Natural killer cell (primary cell): ENCODE measurements at places on chromosomes 6 and 20. TPM values are rescaled to one million over a fixed set of nuclear protein-coding genes. Genes with fewer than 3 reads are reported as not detected.

GRCh38 chr6:24997231-24997630, 61.5 kb upstream of the RIPOR2 start:
- no peak overlapping the region for H3K4me3 ChIP-seq
- H3K27me3 ChIP-seq: no peaks in the 10 kb centered on the region
- H3K36me3 ChIP-seq: peaks cover 2% of the 10 kb centered on the region
- no peak for DNase-seq
- no peak overlapping the region for H3K27ac ChIP-seq

DNA sequence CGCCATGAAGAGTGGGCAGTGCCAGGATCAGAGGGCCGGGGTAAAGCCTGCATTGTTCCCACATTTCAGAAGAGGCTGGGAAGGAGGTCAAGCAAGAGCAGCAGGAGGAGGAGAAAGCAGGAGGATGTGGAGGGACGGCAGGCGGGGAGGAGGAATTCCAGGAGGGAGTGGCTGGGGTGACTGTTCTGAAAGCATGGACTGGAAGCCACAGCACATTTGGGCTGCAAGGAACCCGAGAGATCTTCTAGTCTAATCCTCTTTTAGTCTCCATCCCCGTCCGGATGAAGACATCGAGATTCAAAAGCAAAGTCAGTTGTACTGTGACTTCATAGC, 76.9 kb downstream of the FAM50B start:
- H3K27me3 ChIP-seq: no peaks in the 10 kb centered on the region
- no peaks in the 10 kb centered on the region for H3K36me3 ChIP-seq
- no peak overlapping the region for H3K27ac ChIP-seq
- DNase-seq: no peak
- H3K4me1 ChIP-seq: no peaks in the 10 kb centered on the region
- no peak overlapping the region for H3K4me3 ChIP-seq

GRCh38 chr20:17869295-17869994, 99.1 kb downstream of the SNX5 start:
- DNase-seq: no peak
- no peaks in the 10 kb centered on the region for H3K27me3 ChIP-seq
- H3K4me1 ChIP-seq: peaks cover 13% of the 10 kb centered on the region
- no peak overlapping the region for H3K27ac ChIP-seq
- H3K4me3 ChIP-seq: no peak overlapping the region

DNA sequence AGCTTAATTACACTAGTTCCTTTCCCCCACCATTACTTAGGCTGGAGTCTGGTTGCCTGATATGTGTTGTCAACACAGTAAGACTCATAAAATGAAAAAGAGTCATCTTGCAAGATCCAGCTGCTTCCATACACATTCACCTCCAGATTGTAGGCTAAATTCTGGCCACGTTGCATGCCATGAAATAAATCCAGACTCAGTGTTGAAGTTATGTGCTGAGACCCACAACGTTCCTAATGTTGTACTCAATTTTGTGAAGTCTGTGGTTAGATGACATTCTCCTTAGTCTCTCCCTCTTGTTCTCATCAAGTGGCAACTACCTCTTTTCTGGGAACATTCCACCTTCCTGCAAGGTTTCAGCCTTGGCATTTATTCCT, 212.3 kb downstream of the LMBRD1 start:
- no peak overlapping the region for H3K4me3 ChIP-seq
- no peak overlapping the region for H3K27ac ChIP-seq
- no peaks in the 10 kb centered on the region for H3K36me3 ChIP-seq
- no peak for DNase-seq

GRCh38 chr20:57774111-57774880, 64.5 kb upstream of the PMEPA1 start:
- no peak overlapping the region for H3K4me3 ChIP-seq
- DNase-seq: no peak
- H3K36me3 ChIP-seq: no peaks in the 10 kb centered on the region
- H3K4me1 ChIP-seq: peaks cover 4% of the 10 kb centered on the region

GRCh38 chr6:163389354-163389753, 25.2 kb upstream of the QKI start:
- no peaks in the 10 kb centered on the region for H3K27me3 ChIP-seq
- H3K4me1 ChIP-seq: no peaks in the 10 kb centered on the region
- H3K4me3 ChIP-seq: no peak overlapping the region
- H3K36me3 ChIP-seq: no peaks in the 10 kb centered on the region
- no peak for DNase-seq

GRCh38 chr6:131048933-131049515, 14.0 kb downstream of the EPB41L2 start:
- DNase-seq: no peak
- no peaks in the 10 kb centered on the region for H3K27me3 ChIP-seq
- H3K4me1 ChIP-seq: no peaks in the 10 kb centered on the region
- H3K27ac ChIP-seq: no peak overlapping the region

DNA sequence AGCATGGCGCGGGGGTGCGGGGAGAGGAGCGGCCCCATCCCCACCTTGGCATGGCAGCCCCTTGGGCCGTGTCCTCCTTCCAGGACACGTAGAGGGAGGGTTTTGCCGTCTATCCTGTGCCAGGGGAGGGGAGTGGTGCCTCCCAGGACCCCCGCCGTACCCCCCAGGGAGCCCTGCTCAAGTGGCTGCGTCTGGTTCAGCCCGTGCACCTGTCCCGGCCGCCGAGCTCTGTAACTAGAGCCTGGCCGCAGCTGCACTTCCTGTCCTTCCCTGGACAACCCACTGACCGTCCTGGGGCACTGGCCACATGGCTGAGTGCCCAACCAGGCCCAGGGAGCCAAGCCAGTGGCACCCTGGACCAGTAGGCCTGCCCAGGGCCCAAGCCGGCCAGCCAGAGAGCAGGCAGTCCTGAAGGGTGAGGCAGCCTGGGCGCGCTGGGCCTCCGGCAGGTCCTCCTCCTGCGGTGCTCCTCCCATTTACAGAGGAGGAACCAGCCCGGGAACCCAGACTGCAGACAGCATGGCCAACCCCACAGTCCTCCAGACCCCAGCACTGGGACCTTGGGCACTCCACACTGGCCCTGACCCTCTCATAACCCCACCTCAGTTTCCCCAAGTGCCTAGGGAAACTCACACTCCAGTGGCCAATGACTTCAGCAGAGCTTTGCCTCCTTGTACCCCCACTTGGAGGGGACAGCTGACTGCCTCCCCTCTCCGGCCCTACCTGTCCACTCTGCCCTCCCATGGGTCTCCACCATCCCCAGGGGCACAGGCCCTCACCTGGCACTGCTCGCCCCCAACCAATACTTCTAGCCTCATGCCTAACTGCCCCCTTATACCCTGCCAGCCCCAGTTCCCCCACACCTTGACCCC, 8.7 kb downstream of the LAMA5 start:
- DNase-seq: no peak
- no peaks in the 10 kb centered on the region for H3K27me3 ChIP-seq
- H3K4me1 ChIP-seq: no peaks in the 10 kb centered on the region
- H3K4me3 ChIP-seq: no peak overlapping the region

GRCh38 chr20:33875055-33875454, 63.9 kb downstream of the CHMP4B start:
- H3K4me1 ChIP-seq: no peaks in the 10 kb centered on the region
- no peak overlapping the region for H3K4me3 ChIP-seq
- H3K36me3 ChIP-seq: no peaks in the 10 kb centered on the region
- H3K27me3 ChIP-seq: no peaks in the 10 kb centered on the region

- H3K4me1 ChIP-seq: no peaks in the 10 kb centered on the region
- no peaks in the 10 kb centered on the region for H3K36me3 ChIP-seq
- peak; percentile 41 for DNase-seq
Measured at GRCh38 chr20:37627060-37627766, 66.6 kb upstream of the CTNNBL1 start.

- no peak overlapping the region for H3K27ac ChIP-seq
- H3K36me3 ChIP-seq: no peaks in the 10 kb centered on the region
Measured at GRCh38 chr6:13491538-13491937, 4.1 kb upstream of the GFOD1 start.

DNA sequence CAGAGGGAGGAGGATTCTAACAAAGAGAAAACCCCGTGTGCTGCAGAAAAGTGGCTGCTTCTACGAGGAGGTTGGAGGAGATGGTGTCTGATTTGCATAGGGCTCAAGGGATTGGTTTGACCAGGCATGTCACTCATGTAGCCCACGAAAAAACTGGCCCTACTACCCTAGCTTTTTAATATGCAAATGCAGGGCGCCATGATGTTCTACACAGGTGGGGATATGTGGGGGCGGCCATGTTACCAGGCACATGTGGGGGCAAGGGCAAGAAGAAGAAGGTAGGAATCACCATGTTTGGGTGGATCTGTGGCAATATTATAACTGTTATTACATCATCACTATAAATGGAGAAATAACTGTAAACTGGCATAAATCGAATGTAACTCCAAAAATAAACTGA, 9.9 kb downstream of the KIAA1755 start:
- no peaks in the 10 kb centered on the region for H3K36me3 ChIP-seq
- H3K27me3 ChIP-seq: no peaks in the 10 kb centered on the region
- H3K27ac ChIP-seq: no peak overlapping the region

DNA sequence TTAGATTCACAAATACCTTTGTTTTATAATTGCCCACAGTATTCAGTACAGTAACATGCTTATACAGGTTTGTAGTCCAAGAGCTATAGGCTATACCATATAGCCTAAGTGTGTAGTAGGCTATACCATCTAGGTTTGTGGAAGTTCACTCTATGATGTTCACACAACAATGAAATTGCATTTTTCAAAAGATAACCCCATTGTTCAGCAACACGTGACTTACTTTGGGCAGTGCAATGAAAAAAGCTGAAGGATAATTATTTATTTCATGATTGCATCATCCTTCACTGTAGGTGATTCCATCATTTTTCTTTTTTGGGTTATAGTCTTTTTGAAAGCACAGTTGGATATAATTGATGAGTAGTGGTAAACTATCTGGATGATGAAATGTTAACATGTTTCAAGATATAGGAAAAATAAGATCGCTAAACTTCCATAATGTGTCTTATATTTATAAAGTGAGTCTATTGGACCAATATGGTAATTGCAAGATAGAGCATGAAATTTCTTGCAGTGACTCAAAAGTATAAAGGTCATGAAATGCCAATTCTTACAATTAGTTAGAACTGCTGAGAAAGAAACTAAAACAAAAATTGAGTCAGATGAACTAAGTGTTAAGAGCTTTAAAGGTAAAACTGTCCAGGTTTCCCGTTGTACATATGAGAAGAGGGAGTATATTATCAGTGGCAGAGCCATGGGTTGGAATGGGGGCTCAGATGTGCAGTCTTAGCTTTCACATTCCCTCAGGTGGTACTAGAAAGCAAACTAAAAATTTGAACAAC, 164.4 kb downstream of the ZFAND3 start:
- no peaks in the 10 kb centered on the region for H3K36me3 ChIP-seq
- no peak overlapping the region for H3K27ac ChIP-seq
- peaks cover 5% of the 10 kb centered on the region for H3K4me1 ChIP-seq
- H3K4me3 ChIP-seq: no peak overlapping the region
- no peak for DNase-seq

DNA sequence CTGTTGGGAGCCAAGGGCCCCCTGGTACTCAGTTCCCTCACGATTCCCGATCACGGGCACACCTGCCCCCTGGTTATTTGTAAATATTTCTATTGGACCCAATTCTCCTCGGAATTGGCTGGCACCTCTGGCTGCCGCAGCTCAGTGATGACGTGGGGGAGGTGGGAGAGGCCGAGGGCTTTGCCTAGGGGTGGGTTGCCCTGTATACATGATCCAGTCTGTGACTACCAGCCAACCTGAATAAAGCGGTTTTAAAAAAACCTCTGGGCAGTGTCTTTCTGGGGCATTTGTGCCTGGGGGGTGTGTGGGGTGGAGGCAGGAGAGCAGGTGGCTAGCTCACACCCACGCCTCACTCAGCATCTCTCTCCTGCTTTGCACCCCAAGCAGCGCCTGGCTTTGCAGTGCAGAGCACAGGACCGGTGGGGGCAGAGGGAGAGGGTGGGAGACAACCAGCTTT, 42.2 kb downstream of the VSTM2L start:
- H3K4me1 ChIP-seq: no peaks in the 10 kb centered on the region
- H3K36me3 ChIP-seq: no peaks in the 10 kb centered on the region
- no peak overlapping the region for H3K4me3 ChIP-seq
- H3K27me3 ChIP-seq: no peaks in the 10 kb centered on the region

DNA sequence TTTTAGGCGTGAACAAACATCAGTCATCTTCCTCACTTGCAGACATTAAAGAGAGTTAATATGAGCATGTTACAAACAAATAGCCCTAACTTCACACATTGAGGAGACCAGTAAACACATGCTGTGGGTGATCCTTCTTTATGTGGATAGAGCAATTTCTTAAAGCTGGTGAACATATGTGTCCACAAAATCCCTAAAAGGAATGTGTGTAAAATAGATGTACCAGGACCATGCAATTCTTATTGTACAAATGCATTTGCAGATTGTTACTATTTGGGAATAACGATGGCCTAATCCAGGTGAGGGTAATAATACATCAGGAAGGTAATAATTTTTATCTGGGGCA, 228.9 kb downstream of the ALDH8A1 start:
- H3K27ac ChIP-seq: no peak overlapping the region
- H3K27me3 ChIP-seq: no peaks in the 10 kb centered on the region
- H3K4me1 ChIP-seq: no peaks in the 10 kb centered on the region
- no peak overlapping the region for H3K4me3 ChIP-seq

GRCh38 chr6:87407561-87407900, 241 bp upstream of the CFAP206 start:
- no peak overlapping the region for H3K27ac ChIP-seq
- H3K4me1 ChIP-seq: peaks cover 12% of the 10 kb centered on the region
- H3K36me3 ChIP-seq: no peaks in the 10 kb centered on the region
- no peak for DNase-seq
- H3K4me3 ChIP-seq: peak overlapping the region; percentile 55

- no peaks in the 10 kb centered on the region for H3K4me1 ChIP-seq
- H3K27me3 ChIP-seq: no peaks in the 10 kb centered on the region
- DNase-seq: no peak
- H3K4me3 ChIP-seq: no peak overlapping the region
- no peak overlapping the region for H3K27ac ChIP-seq
- no peaks in the 10 kb centered on the region for H3K36me3 ChIP-seq
Measured at GRCh38 chr6:142802124-142802523, 142.9 kb downstream of the HIVEP2 start.

The ENPP1 gene
- total RNA-seq: 0.85 TPM

The KCNK17 gene
- total RNA-seq: not detected

The CLPSL2 gene
- total RNA-seq: not detected

The SNAP25 gene
- not detected for total RNA-seq

The VSTM2L gene
- total RNA-seq: not detected

The VSX1 gene
- total RNA-seq: not detected

The KCNK5 gene
- 0.50 TPM for total RNA-seq

The HLA-DRA gene
- 49.9 TPM for total RNA-seq

The C6orf58 gene
- total RNA-seq: not detected

The NANP gene
- 3.2 TPM for total RNA-seq

The MAN1A1 gene
- 45.6 TPM for total RNA-seq

The CDH22 gene
- not detected for total RNA-seq

The MYH7B gene
- total RNA-seq: 0.18 TPM
